Muscle of arm (tissue), 14 donors: ENCODE measurements at places on chromosomes 1 and 21. TPM values are rescaled to one million over a fixed set of nuclear protein-coding genes. Genes with fewer than 3 reads are reported as not detected.
A peak's percentile ranks its signal among the peaks of the same experiment; 100 is the strongest.

- DNase-seq, result no peak
These were observed 8.0 kb upstream of the MACF1 start for GRCh38 chr1:39196244-39197215.

DNA sequence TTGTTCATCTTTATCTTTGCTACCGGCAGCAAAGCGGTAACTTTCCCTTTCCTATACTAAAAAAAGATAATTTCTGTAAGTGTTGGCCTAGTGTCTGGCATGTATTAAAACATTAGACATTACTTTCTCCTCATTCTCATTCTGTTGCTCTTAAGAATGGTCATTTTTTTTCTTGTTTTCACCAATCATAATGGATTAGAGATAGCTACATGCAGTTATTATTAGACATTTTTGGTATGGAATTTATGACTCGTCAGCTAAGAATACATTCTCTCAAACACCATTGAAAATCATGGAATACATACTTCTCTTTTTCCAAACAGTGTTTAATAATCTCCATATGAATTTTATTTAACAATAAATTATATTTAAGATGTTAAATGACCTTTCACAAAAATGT lies 1154.6 kb downstream of the BRINP3 start:
- DNase-seq, result no peak

GRCh38 chr21:35565204-35565611 lies 495.1 kb downstream of the SETD4 start:
- peak; percentile 17 for DNase-seq

GRCh38 chr1:207311888-207312603 lies 9.4 kb upstream of the CD55 start:
- DNase-seq, result no peak

- no peak for DNase-seq
These were observed 15.8 kb upstream of the BACE2 start for GRCh38 chr21:41152147-41152546.

- no peak for DNase-seq
These were observed 220.9 kb upstream of the JUN start for GRCh38 chr1:59004755-59005154.

GRCh38 chr1:2644591-2645101 lies 11.8 kb upstream of the MMEL1 start:
- DNase-seq, result no peak

INSRR gene
- 0.83 TPM for polyA plus RNA-seq

DNA sequence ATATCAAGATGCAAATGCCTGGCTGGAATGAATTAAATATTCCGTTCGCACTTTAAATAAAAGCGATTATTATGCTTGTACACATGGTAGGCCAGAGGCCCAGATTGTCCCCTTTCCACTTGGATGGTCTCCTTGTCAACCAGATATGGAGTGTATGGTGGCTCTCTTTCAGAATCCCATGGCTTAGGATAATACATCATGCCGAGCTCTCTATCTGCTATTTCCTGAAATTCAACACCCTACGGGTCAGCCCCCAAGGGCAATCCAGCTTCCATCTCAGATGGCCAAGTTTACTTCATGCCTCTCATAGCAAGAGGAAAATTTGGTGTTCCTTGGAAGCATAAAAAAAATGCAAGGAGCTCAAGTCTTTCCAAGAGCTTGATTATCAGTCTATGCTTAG lies 25.4 kb upstream of the FMO1 start:
- DNase-seq, result no peak

- DNase-seq, result no peak
These were observed 28.7 kb downstream of the RIMS3 start for GRCh38 chr1:40636777-40637176.

DNA sequence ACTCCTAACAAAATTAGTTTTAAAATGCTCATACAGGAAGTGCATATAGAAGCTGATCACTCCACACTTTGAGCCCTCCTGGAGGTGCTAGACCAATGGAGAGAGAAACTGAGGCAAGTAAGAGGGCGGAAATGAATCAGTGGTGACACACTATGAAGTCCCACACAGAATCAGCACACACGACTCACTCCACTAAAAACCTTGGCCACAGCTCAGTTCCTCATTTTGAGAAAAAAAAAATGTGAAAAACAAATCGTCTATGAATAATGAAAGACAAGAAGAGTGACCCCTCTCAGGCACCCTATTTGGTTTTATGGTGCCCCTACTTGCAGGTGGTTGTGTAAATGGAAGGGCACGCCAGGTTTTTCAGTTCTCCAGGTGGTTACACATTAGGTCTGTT lies 675.1 kb upstream of the BRINP3 start:
- DNase-seq, result no peak

DNA sequence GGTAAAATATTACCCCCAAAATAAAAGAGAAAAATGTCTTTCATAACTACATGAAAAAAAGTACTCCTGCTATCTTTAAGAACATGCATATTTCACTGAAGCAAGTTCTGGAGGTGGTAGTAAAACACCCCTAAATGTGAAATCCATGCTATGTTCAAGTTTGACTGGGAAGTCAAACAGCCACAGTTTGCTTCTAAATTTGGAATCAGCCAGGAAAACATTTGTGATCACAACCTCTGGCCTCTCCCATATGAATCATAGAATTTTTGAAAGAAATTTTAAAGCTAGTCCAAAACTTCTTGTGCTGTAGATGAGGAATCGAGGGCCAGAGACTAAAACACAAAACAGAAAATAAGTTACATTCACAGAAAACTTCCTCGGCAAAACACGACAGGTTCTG lies 6.6 kb downstream of the SORT1 start:
- no peak for DNase-seq

ZFP69 gene
- polyA plus RNA-seq, result 7.0 TPM

PRR9 gene
- not detected for polyA plus RNA-seq

KLHDC7A gene
- not detected for polyA plus RNA-seq

GRCh38 chr1:101363891-101364318 lies 127.1 kb downstream of the S1PR1 start:
- DNase-seq, result no peak

DNA sequence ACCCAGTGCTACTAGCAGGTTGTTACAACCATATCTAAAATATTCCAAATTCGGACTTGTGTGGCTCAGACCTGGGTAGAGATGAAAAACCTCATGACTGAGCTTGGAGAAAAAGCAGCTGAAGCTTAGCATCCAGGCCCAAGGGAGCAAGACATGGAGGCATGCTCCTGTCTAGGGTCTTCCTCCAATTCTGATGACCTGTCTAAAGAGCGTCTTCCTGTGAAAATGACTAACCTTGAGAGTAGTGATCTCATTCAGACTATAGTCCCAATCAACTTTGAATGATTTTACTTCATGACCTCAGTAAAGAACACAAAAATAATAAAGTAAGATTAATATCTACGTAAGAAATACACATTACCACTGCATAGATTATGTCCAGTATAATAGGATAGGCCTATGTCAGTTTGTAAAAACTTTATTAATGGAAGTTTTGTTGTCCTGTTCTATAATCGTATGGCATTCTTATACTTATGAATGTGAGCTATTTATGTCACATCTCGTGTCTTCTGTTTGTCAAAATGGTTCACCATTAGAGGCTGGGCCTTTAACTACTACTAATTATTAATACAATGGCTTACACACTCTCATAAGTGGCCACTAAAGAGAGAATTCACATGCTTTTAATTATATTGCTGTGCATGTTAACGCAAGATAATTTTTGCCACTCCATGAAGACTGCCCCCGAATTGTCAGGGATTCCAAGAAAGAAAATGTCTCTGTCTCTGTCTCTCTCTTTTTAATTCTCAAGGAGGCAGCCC lies 201.3 kb downstream of the NCAM2 start:
- DNase-seq, result no peak

GRCh38 chr1:246588159-246588721 lies 22.0 kb downstream of the CNST start:
- DNase-seq, result no peak

CNST gene
- polyA plus RNA-seq, result 18.2 TPM

DNA sequence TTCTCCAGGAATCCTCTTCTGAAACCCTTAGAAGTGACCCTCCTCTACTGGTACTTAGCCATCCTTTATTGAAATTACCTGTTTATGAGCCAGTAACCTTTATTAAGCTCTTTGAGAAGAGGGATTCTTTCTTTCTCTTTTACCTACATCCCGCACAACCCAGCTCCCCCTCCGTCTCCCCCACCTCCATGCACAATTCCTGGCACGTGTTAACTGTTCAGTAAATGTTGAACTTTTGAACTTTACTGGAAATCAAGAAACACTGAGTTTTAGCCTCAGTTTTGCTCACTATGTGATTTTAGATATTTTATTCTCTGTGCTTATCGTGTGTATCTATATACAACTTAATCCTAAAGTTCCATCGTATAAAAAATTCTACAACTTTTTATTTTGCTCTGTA lies 1.8 kb downstream of the TMED5 start:
- DNase-seq, result peak; percentile 25

DNA sequence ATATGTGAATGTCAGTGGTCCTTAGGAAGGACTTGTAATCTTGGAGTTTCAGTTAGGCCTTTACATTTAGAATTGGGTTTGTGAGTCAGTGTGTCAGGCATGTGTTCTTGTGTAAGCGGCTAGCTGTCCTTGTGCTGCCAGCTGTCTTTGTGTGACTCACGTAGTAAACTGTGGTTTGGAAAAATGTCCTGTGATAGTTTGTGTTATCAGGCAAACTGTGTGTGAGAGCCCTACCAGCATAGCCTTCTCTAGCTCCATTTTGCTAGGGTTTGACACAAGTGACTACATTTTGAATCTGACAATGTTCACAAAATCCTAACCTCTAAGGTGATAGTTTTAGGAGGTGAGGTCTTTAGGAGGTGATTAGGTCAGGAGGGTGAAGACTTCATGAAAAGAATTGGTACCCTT lies 6.9 kb upstream of the SLC35D1 start:
- DNase-seq, result no peak

GRCh38 chr1:116268211-116268610 lies 104.8 kb upstream of the ATP1A1 start:
- no peak for DNase-seq

DNA sequence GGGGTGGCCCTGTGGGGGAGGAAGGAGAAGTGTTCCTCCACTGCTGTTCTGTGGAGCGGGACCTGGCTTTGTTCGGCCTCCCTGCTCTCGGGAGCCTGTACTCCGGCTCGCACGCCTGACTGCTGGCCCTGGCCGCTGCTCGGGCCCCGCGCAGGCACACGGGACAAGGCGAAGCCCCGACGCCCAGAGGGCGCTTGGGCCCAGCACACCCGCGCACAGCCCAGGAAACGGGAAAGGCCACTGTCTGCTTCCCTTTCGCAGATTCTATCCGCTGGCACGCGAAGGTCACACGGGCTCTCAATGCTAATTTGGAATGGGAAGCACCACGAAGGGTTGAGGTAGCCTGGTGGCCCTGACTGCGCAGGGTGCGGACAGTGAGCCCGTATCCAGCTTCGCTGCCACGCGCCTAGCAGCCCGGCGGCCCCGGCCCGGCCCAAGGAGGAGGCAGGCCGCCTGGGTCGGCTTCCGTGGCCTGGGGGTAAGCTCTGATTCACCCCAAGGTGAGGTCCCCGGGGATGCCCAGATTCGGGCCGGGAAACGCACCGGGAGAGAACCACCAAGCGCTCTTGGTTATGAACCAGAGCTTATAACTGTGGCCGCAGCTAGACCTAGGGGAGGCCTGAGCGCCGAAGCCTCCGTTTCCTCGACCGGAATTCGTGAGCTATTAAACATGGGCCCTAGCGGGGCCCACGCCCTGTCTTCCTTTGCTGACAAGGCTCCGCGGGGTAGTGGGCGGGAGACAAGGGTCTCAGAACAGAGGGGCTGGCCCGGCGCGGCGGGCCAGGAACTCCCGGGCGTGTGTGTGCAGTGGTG lies 19.7 kb upstream of the TBX15 start:
- DNase-seq, result no peak

DNA sequence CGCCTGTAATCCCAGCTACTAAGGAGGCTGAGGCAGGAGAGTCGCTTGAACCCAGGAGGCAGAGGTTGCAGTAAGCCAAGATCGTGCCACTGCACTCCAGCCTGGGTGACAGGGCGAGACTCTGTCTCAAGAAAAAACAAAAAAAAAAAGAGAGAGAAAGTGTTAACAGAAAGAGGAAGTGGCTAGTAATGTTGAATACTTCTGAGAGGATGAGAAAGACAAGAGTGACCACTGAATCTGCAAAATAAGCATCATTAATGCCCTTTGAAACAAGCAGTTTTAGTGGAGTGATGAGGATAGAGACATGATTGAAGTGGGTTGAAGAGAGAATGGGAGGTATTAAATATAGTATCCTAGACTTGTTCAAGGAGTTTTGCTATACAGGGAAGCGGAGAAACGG lies 11.7 kb downstream of the MPZ start:
- no peak for DNase-seq

HES3 gene
- polyA plus RNA-seq, result not detected

- DNase-seq, result peak; percentile 61
These were observed 71.8 kb downstream of the CD58 start for GRCh38 chr1:116498789-116499628.
